ENCODE measurements at places on chromosomes 16 and 17.

DNA sequence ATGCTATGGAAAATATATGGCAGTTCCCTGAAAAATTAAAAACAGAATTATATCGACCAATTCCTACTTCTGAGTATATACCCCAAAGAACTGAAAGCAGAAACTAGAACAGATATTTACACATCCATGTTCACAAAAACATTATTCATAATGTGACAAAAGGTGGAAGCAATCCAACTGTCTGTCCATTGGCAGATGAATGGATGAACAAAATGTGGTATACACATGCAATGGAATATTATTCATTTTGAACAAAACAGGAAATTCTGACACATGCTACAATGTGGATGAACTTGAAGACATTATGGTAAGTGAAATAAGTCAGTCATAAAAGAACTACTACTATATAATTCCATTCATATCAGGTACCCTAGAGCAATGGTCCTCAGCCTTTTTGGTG, 263.5 kb upstream of the AXIN2 start:
- DNase-seq: no peak

DNA sequence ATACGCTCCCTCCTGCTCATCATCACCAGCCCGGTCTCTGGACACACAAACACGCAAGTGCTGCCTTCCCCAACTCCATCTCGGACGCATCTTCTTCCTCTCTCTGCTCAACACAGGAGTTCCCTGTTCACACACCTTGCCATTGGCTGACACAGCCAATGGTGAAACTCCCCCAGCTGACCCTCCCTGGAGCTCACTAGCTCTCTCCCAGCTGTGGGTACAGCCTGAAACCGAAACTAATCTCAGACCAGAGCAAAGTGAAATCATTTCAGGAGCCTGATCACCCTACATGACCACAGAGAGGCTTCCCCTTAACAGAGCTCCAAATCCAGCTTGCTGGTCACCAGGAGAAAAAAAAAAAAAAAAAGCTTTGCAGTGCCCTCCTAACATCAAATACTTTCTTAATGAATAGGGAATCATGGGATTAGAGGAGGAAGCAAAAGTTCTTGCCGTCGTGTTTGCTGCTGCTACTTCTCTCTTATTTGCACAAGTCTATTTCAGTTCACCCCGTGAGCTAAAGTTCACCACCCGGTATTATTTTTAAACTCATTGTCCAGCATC, 8.3 kb downstream of the CUEDC1 start:
- peak; percentile 18 for DNase-seq

DNA sequence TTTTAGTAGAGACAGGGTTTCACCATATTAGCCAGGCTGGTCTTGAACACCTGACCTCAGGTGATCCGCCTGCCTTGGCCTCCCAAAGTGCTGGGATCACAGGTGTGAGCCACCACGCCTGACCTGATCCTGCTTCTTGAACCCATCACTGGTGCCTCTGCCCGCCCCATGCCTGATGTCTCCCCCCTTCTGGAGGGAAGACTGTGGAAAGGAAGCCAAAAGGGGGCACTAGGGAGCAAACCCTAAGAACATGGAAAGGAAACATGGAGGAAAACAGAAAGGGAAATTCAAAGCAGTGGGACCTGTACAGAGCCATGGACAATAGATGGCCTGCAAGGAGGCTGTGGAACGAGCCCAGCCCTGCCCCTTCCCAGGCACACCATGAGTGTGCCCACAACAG, 31.1 kb upstream of the FASN start:
- DNase-seq: no peak

GRCh38 chr17:51259564-51260236, at the start of gene MBTD1:
Gene MBTD1, minus strand, starts transcription at chr17:51260049. Its CDS starts 34,888 bp downstream, at chr17:51225161.
- peak; percentile 99 for DNase-seq

DNA sequence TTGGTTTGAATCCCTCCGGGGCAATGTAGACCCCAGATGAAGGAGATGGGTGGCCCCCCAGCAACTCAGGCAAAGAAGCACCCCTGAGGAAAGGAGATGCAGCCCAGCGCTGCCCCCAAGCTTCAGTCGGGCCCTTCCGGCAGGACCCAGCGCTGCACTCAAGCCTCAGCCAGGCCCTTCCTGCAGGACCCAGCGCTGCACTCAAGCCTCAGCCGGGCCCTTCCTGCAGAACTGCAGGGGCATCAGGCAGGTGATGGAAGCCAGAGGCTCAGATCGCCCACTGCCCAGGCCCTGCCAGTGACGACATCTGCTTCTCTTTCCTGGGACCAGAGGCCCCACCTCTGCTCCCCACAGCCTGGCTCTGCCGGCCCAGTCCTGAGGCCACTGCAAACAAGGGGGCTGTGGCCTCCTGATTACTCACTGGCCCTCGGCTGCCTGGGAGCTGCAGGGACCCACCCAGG, 7.8 kb downstream of the SOX8 start:
- no peak for DNase-seq

DNA sequence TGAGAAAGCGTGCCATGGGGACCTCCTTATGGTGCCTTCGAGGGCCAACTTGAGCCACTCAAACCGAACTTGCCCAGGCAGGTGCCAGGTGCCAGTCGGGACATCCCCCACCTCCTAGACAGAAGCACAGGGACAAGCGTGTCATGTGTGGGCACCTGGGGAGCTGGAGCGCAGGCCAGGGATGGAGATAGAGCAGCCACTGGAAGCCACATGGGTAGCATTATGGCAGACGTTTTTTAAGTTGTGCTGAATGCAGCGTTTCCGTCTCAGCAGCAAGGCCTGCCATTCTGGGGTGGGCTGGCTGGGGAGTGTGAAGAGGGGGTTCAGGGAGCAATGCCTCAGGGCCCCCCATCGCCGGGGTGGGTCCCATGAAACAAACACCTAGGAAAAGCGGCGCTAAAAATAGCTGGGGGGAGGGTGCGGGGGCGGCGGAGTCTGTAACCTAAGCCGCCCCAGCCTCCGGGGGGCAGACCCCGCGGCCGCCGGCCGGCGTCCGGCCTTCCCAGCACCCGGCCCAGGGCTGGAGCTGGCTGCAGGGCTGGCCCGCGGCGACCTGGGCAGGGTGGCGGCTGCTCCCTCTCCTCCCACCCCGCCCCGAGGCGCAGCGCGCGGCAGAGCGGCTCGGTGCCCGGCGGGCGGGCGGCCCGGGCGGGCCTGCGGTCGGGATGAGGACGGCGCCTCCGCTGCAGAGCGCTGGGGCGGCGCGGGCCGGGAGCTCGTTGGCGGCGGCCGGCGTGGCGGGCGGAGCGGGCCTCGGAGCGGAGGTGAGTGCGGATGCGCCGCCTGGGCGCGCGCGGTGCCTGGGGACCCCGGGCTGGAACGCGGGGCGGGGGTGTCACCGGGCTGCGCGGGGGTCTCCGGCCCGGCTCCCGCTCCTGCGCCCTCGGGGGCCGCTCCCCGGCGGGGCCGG, at the start of gene ZNF469:
Gene ZNF469, plus strand, starts transcription at position 469 of the 910 bp plus-strand sequence. CDS start 44,512 bp downstream, outside the sequence.
- no peak for DNase-seq

- no peak for DNase-seq
Observed at GRCh38 chr17:418421-418751, 65.8 kb upstream of the RPH3AL start.

DNA sequence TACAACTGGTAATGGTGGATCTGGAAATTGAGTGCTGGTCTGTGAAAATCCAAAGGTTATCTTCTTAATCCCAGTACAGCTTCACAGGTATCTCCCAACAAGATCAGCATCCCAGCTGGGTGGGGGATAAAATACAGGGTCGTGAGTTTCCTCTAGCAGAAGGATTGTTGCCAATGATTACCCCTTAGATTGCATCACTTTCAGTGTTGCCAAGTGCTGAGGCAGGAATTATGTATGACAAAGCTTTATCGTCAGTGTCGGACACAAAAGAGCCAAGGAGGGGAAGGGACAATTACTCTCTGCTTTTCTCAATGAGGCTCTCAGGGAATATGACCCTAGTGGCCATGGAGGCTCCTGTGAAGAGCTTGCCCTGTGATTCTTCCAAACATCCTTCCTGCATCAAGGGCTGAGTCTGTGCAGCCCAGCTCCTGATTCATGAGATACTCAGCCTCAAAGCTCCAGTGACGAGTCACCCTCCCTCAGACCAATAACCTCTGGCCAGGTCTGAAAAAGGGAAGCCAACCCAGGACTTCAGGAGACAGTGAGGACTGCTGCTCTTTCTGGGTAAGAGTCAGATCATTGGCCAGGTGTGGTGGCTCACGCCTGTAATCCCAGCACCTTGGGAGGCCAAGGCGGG, 15.0 kb downstream of the OR1F1 start:
- DNase-seq: no peak

GRCh38 chr17:43334738-43335402, 63.9 kb upstream of the ARL4D start:
- DNase-seq: no peak

- DNase-seq: no peak
Observed at GRCh38 chr16:8023326-8023725, 567.0 kb downstream of the TMEM114 start.

DNA sequence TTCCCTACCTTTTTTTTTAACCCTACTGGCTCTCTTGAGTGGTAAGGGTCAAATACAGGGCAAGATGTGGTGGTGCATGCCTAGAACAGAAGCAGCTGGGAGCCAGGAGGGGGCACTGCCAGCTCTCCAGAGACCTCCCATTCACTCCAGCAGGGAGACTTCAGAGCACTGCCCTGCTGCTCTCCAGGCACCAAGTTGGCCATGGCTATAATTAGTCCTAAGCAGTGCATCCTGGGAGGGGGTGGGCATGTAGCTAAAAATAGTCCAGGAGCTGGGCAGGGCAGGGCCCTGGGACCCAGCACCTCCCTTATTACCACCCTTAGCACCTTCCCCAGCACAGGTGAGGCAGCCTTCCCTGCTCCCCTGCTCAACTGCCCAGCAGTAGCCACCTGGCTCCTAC, 3.5 kb downstream of the CORO6 start:
- DNase-seq: no peak

DNA sequence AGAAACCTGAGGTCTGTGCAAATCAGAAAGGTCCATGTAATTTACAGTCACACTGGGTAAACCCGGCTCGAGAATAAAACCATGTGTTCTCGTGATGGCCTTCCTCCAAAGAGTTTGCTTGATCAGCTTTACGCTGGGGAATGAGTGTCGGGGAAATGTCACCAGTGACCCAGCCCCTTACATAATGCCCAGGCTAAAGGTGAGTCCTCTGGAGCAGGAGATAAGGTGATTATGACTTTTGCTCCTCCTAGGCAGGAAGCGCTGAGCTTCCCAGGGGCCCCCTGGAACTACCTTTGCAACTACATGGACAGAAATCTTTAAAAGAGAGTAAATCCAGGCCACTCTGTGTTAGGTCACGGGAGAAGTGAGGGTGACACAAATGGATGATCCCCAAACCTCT, 15.7 kb downstream of the SLC6A4 start:
- DNase-seq: no peak

DNA sequence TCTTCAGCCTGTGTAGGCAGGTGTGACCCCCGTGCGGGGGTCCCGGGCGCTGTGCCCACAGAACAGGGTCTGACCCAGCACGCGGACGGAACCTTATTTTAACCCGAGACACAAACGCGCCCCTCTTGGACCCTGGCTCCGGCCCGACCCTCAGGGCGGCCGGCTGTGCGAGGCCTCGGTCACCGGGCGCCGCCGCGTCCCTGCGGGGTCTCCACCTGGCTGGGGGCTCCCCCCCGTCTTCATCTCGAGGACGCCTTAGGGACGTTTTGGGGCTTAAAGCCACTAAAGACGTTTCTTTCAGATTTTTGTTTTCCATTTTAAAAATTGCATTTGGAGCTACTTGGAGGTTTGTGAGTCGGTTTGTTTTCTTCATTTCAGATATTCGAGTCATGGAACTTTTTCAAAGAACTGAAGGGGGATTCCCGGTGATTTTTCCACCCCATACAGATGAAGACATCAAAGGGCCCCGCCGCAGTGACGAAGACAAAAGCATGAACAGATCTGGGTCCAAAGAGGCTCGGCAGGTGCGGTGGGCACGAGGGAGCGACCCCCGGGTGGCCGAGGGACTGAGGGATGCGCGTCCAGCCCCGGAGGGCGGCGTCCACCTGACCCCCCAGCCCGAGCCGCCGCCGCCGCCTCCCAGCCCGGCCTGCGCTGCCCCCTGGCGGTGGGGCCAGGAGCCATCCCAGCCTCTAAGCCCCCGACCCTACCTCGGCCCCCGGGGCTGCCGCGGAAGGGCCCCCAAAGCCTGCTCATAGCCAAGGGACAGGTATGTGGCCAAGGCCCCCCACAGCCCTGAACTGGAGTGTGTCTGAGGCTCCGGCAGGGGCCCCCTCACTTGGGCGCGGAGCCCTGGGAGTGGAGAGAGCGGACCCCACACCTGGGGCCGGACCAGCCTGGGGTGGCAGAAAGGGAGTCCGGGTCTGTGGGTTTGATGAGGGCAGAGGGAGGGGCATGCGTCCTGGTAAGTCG, 3.8 kb upstream of the CD7 start:
- no peak for DNase-seq

DNA sequence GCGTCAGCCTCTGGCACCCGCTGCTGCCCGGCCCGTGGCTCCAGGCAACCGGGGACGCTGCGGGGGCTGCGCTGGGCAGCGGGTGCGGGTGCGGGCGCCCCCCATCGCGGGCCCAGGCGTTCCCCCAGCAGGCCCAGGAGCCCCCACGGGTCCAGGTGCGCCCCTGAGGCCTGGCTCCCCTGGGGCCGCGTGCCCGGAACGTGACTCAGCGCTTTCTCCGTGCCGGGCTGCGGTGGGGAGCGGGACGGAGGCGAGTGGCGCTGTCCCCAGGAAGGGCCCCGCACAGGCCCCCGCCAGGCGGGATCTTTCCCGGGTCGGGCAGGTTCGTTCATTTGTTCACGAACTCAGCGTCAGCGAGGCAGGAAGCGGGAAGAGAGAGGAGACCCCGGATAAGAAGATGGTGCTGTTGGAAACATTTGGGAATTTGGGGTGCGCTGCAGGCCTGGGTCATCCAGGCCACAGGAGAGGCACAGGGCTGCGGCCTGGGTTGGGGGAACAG, 18.4 kb upstream of the EXOC7 start:
- no peak for DNase-seq

DNA sequence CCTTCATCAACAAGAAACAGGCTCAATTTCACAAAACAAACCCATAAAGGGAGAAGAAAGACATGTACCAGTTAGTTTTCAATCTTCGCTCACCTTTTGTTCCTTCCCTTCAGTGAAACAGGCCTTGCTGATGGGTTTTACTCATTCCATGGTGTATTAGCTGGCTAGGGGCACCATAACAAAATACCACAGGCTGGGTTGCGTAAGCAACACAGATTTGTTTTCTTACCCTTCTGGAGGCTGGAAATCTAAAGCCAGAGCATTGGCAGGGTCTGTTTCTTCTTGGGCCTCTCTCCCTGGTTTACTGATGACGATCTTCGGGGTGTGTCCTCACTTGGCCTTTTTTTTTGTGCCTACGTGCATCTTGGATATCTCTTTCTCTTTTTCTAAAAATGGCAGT, 383.4 kb upstream of the RBFOX1 start:
- no peak for DNase-seq

- DNase-seq: no peak
Observed at GRCh38 chr17:81395600-81396277, 482 bp downstream of the BAHCC1 start.
